ENCODE measurements at places on chromosomes 2 and 18.

- no peak for DNase-seq
Measured at GRCh38 chr2:152617456-152618192, 99.6 kb downstream of the PRPF40A start.

- no peak for DNase-seq
Measured at GRCh38 chr2:96073170-96073775, 38.6 kb upstream of the GPAT2 start.

- DNase-seq = peak; percentile 30
Measured at GRCh38 chr2:70710038-70710690, 57.8 kb downstream of the ADD2 start.

DNA sequence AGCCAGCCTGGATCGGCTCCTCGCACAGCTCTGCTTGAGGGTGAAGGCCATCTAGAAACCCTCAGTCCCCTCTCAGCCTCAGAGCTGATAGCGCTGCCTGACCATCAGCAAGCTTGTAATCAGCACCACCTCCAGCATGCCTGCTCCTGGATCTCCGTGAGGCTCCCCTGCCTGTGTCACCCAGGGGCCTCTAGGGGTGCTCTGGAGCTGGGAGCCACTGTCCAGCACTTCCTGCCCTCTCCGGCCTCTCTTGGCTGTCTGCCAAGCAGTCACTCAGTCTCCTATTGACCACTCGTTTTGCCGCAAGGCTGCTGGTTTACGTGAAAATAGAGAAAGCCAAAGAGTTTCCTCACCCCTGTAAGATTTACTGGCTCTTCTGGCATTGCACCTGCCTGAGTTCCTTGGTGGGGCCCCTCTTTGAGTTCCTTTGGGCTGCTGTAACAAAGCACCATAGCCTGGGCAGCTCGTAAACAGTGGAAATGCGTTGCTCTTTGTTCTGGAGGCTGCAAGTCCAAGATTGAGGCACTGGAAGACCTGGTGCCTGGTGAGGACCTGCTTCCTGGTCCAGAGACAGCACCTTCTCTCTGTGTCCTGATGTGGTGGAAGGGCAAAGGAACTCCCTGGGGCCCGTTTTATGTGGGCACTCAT lies 17.9 kb downstream of the CAPN10 start:
- peak; percentile 69 for DNase-seq

GRCh38 chr2:48707466-48707865 lies 48.1 kb downstream of the LHCGR start:
- no peak for DNase-seq

GRCh38 chr2:104583811-104584210 lies 270.1 kb upstream of the POU3F3 start:
- no peak for DNase-seq

DNA sequence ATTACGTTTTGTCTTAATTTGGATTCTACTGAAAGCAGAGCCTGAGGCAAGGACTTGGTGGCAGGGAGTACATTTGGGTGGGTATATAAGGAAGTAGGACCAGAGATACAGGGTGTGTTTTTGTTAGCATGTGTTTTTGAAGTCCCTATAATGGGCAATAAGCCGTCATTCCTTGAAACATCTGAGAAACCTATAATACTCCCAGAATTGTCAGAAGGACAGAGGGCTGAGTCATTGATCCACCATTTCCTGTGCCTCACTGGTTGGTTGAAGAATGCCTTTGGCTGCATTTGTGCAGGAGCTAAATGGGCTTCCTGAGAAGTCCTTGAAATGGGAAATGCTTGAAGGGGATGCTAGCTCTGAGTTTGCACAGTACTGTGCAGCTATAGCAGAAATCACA lies 281.8 kb upstream of the ZEB2 start:
- DNase-seq = no peak

GRCh38 chr2:57313678-57314077 lies 732.9 kb upstream of the VRK2 start:
- DNase-seq = no peak

DNA sequence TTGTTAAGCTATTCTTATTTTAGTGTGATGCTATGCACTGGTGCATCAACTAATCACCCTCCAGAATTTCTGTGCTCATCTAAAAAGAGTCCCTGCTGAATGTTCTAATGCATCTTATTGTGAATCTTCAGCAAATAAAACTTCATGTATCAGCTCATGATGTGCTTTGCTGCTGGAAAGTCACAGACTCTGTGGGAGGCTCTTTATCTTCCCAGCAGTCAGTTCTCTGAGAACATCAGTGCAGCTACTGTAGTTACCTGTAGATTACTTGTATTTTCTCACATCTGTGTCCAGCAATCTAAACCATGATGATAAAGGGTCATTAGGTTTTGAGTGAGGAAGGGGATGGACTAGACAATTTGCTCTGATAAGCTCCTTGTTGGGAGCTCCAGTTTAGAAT lies 141.6 kb upstream of the SP3 start:
- DNase-seq = no peak

DNA sequence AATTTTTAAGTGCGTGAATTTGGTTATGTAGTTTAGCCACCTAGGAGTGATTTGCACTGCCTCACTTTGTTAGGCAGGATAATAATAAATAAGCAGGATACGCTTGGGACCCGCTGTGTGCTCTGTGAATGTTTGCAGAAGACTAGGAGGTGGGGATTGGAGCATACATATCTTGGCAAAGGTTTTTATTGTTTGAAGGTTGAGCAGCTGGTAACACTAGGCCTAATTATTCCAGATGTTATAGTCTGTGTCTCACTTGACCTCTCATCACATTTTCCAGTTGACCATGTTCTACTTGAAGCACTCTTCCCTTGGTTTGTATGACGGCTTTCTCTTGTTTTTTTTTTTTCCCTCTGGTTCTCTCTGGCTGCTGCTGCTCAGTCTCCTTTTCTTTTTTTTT lies 42.7 kb downstream of the FHOD3 start:
- DNase-seq = no peak

DNA sequence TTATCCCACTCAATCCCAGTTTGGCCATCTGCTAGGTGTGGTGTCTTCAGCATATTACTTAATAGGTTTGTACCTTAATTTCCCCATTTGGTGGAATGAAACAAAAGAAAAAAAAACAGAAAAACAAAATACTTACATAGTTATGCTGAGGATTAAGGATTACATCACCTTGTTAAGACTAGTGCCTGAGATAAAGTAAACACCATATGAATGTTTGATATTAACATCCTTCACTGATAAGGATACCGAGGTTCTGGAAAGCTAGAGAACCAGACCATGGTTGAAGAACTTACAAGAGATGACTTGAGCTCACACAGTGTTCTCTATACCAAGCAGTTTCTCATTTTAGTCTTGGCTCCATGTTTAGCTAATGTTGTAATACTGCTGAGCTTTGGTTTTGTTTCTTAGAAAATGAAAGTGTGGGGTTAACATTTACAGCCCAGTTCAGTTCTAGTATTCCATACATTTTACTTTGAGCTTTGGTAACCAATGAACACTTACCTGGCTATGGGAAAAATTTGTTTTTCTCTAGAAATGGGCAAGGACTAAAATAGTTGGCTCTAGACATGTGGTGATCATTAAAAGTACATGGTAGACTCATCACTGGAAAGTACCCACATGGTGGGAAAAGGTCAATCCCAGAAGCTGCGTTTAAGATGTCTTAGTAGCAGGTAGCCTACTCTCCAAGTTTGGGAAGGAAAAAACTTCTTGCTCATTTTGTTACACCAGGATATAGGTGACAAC lies 5.8 kb upstream of the GPD2 start:
- DNase-seq = no peak

GRCh38 chr2:71706836-71707235 lies 253.5 kb downstream of the DYSF start:
- no peak for DNase-seq

DNA sequence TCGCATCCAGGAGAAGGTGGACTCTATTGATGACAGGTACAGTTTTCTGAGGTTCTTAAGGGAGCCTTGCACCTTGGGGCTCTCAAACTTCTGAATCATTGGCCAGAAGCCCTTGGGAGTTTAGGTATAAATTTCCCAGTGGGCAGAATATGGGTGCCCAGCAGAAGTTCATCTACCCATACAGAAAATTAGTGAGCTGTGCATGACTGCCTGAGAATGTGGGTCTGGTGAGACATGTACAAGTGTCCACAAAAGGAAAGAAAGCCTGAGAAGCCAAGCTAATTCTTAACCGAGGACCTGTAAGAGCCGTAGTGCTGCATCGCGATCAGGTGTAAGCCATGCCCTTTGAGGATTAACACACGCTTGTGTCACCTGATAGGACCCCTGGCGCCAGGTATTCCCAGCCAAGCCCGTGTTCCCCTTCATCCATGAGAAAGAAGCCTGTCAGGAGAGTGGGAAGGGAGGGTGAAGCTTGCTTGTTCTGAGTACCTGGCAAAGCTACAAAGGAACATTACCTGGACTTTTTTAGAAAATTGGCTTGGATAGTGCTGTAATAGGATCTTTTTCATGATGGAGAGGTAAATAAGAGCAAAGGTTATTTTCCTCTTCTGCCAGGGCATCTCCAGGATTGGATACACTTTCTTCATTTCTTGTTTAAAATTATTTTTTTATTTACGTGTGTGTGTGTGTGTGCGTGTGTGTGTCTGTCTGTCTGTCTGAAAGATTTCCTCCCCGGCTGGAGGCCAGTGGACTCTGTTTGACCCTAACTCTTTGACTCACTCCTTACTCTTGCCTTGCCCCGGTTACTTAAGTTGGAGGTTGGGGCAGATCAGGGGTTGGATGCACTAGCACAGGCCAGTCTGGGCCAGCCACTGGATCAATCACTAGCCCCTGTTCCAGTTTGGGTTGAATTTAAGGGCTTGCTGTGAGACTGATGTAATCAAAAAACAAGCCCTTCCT lies 90.4 kb upstream of the EML6 start:
- DNase-seq = no peak

DNA sequence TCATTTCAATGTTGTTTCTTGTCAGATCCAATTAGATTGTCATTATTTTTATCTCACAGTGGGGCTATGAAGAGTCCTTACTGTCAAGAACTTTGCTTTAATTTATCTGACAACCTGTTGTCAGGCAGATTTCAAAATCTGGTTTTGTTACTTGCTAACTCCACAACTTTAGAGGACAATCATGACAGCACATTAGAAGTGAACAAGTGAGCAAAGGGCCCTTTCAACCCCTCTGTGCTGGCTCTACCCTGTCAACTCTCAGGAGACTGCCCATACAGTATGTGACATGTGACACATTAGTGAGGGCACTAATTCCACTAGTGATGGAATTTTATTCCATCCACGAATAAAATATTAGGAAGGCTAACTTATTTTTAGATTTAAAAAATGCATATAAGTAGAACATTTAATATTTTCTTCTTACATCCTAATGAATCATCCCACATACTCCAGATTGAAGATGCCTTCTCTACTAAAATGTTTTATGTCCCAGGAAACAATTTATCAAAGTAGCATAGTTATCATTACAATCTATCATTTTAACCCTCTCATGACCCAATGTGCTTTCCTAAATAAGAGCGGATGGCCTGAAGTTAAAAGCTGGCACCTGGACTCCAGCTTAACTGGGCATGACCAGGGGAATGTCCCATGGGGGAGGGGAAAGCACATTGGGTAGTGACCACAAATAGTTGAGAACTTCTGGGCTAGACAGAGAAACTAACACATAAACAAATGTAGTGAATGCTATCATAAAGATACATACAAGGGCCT lies 97.6 kb upstream of the PPP1CB start:
- DNase-seq = no peak

DNA sequence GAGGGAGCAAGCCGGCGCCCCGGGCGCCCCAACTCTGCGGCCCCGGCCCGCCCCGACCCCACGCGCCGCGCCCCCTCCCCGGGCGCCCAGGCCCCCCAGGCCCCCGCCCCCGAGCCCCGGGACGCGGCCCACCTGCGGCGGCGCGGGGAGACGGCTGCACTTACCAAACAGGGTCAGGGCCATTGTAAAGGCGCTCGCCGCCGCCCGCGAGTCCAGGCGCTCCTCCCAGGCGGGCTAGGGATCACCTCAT lies 526 bp downstream of the CHN1 start:
- DNase-seq = no peak

GRCh38 chr2:149050188-149050587 lies 11.7 kb downstream of the LYPD6B start:
- DNase-seq = no peak

- no peak for DNase-seq
Measured at GRCh38 chr2:232662486-232663260, 29.3 kb downstream of the EFHD1 start.

GRCh38 chr2:69465513-69466456 lies 28.6 kb upstream of the NFU1 start:
- DNase-seq = peak; percentile 55

DNA sequence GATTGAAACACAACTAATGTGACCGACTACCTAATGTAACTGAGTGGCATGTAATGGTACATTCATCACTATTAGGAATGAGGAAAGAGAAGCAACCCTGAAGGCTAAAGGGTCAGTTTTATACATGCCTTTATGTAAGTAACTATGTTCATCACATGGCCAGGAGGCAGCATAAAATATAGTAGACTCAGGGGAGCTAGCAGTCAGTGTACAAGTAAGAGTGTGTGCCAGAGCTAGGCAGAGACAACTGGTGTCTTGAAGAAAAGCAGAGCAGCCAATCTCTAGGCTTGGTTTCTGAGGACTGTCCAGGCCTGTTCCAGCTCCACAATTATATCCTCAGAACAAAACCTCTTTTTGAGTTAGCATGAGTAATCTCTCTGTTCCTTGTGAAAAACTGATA lies 18.1 kb downstream of the SMAD2 start:
- no peak for DNase-seq

DNA sequence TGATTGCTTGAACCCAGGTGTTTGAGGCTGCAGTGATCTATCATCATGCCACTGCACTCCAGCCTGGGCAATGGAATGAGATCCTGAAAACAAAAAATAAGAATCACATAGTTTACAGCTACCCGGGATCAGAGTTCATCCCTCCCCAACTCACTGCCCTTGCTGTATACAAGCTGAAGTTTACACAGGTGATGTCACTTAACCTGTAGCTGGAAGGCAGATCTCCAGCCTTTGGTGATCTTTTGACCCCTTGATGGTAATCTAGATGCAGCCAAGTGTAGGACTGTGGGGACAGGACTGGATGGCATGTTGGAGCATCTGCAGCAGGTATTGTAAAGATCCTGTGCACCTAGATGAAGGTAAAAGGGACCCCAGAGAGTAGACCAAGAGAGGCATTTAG lies 66.7 kb upstream of the SLC14A2 start:
- DNase-seq = no peak

DNA sequence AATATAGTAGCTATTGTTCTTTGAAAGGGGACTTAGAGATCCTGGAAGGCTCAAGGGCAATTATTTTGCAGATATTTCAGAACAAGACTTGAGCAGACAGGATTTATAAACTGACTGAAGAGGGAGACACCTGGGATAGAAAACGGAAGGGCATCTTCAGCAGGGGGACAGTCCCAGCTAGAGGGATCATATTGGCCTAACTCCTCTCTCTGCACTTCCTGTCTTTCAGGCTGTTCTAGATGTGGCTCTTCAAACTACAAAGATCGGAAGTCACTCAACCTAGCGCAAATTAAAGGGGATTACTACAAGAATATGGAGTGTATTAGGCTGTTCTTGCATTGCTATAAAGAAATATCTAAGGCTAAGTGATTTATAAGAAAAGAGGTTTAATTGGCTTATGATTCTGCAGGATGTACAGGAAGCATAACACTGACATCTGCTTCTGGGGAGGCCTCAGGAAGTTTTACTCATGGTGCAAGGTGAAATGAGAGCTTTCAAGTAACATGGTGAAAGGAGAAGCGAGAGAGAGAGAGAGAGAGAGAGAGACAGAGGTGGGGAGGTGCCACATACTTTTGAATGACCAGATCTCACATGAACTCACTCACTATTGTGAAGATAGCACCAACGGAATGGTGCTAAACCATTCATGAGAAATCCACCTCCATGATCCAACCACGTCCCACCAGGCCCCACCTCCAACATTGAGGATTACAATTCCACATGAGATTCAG lies 5.3 kb upstream of the CTIF start:
- DNase-seq = no peak

GRCh38 chr18:3615374-3615985 lies 165.5 kb downstream of the TGIF1 start:
- no peak for DNase-seq
